ENCODE measurements at places on chromosomes 3 and 15. TPM values are rescaled to one million over a fixed set of nuclear protein-coding genes. Genes with fewer than 3 reads are reported as not detected.

The SPATA12 gene
- total RNA-seq: not detected

The GHSR gene
- total RNA-seq: not detected

The PLA2G4B gene
- total RNA-seq: 8.0 TPM

The KIF15 gene
- 10.6 TPM for total RNA-seq

The MED12L gene
- 16.4 TPM for total RNA-seq

The MEX3B gene
- total RNA-seq: 22.9 TPM

The PRSS50 gene
- total RNA-seq: 1.2 TPM

The PLSCR2 gene
- not detected for total RNA-seq

The NRROS gene
- total RNA-seq: 4.5 TPM

The LYZL4 gene
- not detected for total RNA-seq

The ACSBG1 gene
- total RNA-seq: 1.0 TPM

The CYP19A1 gene
- total RNA-seq: 0.33 TPM

The MELTF gene
- 6.5 TPM for total RNA-seq

The SLC27A2 gene
- 10.4 TPM for total RNA-seq

The SLC28A1 gene
- total RNA-seq: 0.16 TPM

The HTR3E gene
- not detected for total RNA-seq

The ZIC1 gene
- total RNA-seq: 19.4 TPM

The GOLGA8G gene
- not detected for total RNA-seq

The PPP1R2 gene
- 67.8 TPM for total RNA-seq

The DAZL gene
- not detected for total RNA-seq
